D341Med (cell line): ENCODE measurements at places on chromosomes 7 and 10.

DNA sequence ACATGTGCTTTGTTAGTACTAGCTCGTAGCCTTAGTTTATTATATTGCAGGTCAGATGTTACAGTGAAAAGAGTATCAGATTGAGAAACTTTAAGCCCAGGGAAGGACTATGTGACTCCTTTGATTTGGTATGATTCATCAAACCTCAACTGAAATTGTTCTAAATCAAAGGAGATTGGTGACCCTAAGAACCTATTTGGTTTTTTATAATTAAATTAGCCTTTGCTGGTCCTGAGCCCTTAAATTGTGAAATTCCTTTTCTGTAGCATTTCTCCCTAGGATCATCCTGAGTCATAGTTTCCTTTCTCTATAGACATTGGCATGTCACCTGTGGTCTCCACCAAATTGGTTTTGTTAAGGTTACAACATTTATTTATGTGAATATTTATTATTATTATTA is 89.7 kb downstream of the POLR1F start:
- DNase-seq = no peak

DNA sequence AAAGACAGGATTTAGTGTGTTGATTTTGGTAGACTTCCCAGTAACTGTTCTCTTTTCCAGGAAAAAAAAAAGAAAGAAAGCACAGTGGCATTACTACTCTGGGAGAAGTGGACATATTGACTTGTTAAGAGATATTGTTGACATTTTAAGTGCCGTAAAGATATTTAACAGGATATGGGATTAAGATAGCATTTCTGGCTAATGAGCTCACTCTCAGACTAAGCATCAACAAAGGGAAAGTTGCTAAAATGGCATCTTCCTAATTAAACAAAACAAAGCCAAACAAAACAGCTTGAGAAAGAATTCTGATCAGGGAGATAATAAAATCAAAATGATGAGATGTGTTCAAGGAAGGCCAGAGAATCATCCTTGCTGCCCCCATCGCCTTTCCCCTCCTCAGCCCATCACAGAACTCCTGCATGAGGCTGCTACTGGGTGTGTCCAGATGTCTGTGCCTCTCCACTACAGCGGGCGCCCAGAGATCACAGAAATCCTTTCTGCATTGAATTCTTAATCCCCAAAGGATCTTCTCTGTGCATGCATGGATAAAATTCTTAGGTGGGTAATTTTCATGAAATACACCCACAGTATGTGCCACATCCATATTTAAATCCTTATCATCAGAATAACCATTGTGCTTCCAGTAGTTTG is 270.5 kb downstream of the POU6F2 start:
- peak; percentile 65 for DNase-seq

GRCh38 chr10:1289591-1289990 is 233.4 kb downstream of the WDR37 start:
- DNase-seq = no peak

DNA sequence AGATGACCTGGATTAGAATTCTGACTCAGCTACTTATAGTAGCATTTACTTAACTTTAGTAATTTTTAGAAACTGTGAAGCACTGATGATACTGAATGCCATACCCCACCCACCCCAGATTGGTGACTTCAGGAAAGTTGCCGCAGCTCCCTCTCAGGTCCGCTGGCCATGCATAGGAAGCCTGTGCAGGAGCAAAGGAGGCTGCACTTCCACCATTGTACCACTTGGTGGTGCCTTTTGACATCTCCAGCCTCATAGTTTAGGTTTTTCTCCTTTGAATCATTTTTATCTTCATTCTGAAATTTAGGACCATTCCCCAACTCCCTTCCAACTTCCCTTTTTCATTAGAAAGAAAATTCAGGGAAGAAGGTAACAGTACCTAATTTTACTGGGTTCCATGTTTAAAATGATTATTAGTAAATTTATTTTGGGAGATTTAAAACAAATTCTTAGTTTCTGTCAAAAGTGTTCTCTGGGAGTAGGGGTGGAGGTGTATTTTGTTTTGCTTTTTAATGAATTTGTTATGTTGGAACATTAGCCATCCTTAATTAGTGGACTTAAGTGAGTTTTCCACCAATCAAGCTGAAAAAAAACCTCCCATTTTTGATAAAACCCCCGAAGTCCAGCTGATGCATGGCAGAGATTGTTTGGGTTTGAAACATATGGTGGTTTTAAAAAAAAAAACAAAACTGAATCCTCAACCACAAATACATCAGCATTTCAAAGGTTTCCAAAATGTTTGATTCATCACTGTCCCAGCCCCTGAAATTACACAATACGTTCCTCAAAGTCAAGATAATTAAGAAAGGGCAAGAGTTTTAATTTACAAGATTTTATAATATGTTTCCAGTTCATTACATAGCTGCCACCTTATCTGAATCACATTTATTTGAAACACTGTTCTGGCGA is 109.6 kb downstream of the WNT2 start:
- DNase-seq = peak; percentile 62

DNA sequence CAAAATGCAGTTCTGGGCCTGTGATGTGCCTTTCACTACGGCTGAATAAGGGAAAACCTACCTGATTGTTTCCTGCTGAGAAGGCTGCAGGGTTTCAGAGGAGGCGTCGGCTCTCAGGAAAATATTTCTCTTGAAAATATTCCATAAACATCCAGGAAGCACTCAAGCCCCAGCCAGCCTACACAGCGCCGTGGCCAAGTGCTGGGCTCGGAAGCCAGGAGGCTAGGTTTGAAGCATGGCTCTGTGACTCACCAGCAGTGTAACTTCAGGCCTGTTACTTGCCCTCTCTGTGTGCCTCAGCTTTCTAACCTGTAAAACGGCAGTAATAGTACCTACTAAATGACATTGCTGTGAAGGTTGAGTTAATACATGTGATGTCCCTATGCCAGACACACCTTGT is 399.1 kb downstream of the GATA3 start:
- no peak for DNase-seq

DNA sequence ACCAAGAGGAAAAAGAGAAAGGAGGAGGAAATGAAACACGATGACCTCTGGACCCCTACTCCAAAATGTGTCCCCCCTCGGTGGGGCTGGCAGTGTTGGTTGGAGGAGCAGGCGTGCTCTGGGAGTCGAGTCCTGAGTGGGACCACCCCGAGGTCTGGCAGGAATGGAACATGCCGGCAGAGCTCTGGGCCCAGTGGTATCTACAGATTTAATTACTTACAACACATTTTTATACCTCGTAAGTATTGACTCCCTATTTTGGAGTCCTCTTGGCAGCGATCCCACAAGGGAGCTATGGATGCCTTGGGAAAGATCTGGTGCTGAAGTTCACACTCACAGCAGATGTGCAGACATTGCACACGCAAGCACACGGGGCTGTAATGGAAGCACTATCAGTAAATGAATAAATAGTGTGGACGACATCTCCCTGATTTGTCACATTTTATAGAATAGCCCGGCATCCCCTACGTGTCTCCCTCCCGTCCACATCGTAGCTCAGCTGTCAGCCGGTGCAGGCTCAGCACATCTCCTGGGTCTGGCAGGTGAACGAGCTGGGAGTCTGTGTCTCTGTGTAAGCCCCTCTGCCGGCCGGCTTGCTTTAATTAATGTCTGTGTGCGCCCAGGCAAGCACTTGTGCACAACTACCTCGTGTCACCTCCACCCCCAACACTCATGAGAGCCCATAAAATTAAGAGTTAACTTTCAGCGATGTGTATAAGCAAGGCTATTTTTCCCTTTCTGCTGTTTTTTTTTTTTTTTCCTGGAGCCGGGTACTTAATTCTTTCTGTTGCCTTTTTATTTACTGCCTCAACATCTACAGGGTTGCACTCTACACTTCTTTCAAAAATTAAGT is 603.2 kb downstream of the LRMDA start:
- DNase-seq = no peak

DNA sequence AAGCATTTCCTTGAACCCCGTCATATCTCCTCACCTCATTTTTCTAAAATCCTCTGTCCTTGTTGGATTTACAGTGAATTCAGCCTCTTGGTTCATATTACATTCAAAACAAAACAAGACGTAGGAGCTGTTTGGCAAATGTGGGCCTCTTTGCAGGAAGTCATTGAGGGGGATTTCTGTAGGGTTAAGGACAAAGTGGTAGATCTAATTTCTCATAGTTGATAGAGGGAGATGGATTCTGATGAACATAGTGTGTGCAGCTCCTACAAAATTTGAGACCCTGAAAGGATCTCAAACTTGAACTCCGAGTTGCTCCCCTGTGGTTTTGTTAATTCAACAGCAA is 682 bp downstream of the TBXAS1 start:
- no peak for DNase-seq

GRCh38 chr7:145123502-145123901 is 287.6 kb upstream of the TPK1 start:
- no peak for DNase-seq

DNA sequence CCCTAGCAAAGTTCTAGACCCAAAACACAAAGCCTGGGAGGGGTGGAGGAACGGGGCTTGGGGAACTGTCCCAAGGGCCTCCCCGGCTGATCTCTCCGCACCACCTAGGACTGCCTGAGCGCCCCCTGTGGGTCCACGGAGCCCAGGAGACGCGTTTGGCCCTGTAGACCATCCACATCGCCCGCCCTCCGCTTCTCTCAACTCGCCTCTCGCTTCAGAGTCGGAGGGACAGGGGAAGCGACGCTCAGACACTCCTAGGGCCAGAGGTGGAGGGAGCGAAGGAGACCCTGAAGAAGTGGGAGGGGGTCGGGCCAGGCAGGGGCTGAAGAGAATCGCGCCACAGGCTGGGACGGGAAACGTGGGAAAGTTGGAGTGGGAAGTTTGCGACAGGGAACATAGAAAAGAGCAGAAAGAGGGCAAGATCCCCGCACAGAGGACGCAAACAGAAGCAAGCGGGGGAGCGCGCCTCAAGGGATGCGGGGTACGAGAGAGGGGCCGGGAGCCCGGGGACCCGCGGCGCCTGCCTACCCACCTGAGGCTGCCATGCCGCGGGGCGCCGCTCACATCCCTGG is 378 bp downstream of the PIK3AP1 start:
- DNase-seq = no peak

DNA sequence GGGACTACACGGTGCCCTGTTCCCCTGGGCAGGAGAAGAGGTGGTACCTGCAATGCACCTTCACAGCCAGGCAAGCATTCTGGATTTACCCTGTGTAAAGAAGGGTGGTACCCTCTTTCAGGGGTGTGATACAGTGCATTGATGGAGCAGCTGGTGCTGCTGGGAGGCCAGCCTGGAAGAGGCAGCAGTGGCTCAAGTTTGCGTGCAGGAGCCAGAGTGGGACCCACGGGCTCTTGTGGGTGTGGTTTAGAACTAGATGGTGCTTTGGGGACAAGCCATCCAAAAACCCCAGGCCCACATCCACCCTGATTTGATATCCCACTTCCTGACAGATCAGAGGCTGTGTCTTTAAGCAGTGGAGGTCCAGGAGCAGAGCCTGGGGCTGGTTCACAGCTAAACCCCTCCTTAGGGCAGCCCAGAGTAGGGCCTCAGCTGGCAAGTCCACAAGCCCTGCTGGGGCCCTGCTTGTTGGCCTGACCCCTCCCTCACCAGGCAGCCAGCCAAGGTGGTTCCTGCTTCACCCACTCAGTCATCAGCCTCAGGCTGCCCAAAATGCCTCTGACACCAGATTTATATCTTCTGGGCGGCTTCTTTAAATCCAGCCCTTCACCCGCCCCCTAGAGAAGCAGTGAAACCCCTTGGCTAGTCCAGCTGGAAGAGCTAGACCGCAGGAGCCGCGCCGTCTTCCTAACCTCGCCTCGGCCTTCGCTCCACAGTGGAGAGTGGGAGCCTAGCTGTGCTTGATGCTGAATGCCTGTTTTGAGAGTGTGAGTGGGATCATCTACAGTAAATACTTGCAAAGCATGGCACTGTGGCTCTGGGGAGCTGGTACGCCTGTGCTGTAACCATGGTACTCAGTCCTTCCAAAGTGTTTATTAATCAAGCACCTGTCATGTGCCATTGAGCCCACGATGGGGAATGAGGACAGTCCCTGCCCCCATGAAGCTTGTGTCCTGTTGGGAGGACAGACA is 1.4 kb upstream of the ASIC3 start:
- DNase-seq = no peak

DNA sequence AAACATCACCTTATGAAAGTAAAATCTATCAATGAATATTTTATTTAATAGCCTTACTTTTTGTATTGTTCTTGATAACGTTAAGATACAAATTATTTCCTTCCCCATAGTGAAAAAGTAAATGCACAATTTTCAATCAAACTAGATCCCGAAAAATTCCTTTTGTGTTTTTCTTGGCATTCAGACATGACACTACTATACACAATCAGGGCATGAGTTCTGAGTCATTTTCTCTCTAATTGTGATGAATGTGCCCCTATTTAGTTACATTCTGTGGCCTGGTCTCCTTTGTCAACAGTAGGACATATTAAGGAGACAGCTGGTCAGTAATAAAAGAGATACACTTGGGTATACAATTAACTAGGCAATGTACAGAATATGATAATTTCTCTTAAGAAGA is 19.8 kb downstream of the COL1A2 start:
- DNase-seq = no peak

GRCh38 chr10:65367706-65368105 is 1558.1 kb upstream of the LRRTM3 start:
- no peak for DNase-seq

DNA sequence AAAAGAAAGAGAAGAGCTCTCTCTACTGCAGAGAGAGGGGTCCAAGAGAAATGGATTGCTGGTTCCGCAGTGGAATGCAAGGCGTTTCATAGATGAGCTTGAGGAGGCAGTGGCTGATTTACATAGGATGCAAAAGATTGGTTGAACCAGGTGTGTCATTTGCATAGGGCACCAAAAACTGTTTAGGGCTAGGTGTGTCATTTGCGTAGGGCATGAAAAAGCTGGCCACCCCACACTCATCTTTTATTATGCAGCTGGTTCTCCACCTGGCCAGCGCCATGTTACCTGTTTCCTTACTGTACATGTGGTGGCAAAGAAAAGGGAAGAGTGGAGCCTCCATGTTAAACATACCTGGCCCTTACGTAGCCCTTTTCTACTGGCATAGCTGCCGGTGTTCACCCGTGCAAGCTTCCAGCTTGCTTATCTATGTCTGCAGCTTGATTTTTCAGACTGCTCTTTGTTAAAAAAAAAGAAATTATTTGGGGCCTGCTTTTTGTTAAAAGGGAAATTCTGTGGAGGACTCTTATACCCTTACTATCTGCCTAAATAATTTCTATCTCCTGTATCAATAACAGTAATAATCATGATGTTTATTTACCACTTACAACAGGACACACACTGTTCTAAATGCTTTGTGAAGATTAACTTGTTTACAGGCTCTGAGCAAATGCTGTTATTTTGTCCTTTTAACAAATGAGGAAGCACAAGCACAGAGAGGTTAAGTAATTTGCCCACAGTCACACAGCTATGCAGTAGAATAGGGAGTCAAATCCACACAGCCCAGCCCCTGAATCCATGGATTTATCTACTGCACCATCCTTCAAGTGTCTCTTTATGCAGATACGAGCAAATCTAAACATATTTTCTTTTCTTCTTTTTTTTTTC is 33.3 kb downstream of the CASP7 start:
- no peak for DNase-seq

DNA sequence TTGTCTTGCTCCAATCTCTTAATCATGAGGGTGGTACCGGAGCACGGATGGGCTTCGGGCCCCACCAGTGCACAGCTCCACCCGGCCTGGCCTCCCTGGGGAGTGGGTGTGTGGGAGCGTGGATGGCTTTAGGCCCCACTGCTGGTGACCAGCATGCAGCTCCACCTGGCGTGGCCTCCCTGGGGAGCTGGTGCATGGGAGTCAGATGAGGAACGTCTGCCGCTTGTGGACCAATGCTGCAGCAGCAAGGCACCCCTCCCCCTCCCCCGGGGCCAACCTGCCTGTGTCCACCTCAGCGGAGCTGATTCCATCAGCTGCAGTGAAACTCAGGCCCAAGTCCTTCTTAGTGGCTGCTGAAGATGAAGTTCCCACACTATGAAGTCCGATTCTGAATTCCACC is 511.4 kb downstream of the PTPRN2 start:
- no peak for DNase-seq

GRCh38 chr10:86345296-86345858 is 21.2 kb downstream of the GRID1 start:
- DNase-seq = no peak
